ENCODE measurements at places on chromosomes 3 and 15.

- DNase-seq = peak; percentile 86
These were observed 31.4 kb downstream of the NPTN start for GRCh38 chr15:73601451-73602445.

- DNase-seq = no peak
These were observed 2.8 kb downstream of the ZIC4 start for GRCh38 chr3:147403511-147403910.

DNA sequence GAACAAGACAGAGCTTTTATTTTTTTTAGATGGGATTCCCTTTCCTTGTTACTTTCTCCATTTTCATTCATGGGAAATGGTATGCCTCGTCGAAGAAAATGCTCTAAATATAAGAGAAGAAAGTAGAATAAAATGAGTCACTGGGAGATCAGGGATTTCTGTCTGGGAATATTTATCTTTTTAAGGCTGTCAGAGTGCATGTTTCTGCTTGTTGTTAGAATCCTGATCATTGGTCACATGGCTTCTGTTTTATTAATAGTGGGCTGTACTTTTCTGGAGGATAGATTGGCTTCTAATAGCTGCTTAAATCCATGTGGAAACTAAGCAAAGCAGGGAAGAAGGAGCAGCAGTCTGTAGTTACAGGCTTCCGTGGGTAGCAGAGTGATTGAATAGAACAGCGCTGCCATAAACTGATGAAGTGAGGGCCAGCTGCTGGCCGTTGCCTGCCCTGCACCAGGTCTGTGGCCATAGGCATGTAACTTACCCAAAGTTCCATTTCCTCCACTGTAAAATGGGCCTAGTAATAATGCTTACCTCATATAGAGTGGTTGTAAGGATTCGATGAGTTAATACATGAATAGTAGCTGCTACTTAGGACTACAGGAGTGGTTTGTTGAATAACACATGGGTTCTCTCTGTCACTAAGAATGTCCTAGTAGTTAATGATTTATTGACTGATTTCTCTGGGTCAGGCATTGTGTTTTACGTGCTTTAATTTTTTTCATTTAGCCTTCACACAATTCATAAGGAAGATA is 289.9 kb downstream of the SATB1 start:
- DNase-seq = no peak

- peak; percentile 55 for DNase-seq
These were observed 54.6 kb upstream of the MYZAP start for GRCh38 chr15:57537072-57537471.

GRCh38 chr3:10815487-10815886 is 541 bp upstream of the SLC6A11 start:
- no peak for DNase-seq

GRCh38 chr3:119401069-119401468 is 62.3 kb downstream of the TMEM39A start:
- no peak for DNase-seq

DNA sequence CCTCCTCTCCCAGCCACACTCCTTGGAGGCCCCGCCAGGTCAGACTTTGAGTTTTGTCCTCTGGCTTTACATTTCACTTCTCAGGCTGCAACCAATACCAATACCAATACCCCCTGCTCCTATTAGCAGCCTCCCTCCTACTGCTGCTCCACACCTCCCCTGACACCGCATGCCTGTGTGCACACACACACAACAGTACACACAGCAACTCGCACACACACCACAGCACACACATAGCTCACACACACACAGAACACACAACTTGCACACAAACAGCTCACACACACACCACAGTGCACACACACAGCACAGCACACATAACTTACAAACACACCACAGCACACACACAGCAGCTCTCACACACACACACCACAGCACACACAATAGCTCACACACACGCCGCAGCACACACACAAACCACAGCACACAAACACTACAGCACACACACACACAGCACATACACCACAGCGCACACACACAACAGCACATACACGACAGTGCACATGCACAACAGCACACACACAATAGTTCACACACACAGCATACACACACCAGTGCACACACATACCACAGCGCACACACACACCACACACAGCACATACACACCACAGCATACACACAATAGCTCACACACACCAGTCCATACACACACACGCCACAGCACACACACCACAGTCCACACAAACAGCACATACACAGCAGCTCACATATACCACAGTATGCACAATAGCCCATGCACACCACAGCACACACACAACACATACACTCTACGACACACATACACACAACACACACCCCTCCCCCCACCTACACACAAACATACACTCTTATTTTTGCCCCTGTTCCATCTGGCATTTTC is 204.7 kb downstream of the UACA start:
- DNase-seq = no peak

DNA sequence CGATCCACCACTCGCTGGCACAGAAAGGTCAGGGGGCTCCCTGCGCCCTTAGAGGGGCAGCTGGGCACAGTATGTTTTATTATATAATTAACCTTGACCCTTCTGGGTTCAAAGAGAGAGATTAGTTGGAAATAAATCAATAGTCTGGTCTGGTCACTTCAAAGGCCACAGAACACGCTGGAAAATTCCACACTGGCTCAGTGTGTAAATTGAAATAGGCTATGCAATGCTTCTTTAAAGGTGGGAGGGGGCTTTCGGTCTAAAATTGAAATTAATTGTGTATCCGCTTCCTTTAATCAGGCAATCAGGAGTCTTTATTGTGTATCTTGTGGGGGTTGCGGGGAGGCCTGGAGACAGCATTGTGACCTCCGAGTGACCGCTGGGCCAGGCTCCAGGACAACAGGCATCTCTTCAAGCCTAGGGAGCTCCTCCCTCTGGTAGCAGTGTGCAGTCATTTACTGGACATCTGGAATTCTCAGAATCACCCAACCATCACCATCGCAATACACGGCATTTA is 8.0 kb downstream of the RNU5B-1 start:
- peak; percentile 82 for DNase-seq

- DNase-seq = no peak
These were observed 35.9 kb downstream of the DTWD1 start for GRCh38 chr15:49656734-49657133.

GRCh38 chr3:50213373-50213772 is 8.3 kb downstream of the SLC38A3 start:
- DNase-seq = peak; percentile 44

GRCh38 chr15:63018639-63019038 is 23.9 kb upstream of the TPM1 start:
- DNase-seq = no peak

GRCh38 chr3:71393093-71393492 is 190.4 kb downstream of the FOXP1 start:
- no peak for DNase-seq

- DNase-seq = no peak
These were observed 490.1 kb upstream of the ZNF385D start for GRCh38 chr3:22241110-22241509.

- DNase-seq = no peak
These were observed 1.2 kb upstream of the TMOD2 start for GRCh38 chr15:51750186-51750585.

- DNase-seq = peak; percentile 62
These were observed 334.4 kb upstream of the THRB start for GRCh38 chr3:24829011-24829581.

DNA sequence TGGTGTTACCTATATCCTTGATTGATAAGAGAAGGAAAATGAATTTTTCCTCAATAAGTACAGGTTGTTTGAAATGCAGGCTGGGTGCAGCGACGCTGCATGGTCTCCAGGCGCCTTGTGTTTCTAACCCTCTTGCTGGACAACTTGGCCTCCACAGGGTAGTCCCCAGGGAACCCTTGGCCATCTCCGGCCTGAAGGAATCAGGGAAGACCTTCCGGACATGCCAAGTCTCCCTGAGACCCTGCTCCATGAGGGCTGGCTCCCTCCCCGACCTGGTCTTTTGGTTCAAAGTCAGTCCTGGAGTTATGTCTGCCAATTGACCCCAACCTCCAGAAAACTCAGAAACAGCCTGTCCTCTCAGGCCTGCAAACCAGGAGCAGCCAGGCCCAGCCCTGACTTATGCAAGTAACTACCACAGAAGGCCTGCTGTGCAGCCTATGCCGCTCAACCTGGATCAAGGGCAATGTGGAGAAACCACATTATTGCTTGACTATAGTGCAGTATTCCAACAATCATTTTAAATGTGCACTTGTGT is 98.3 kb downstream of the LIPC start:
- no peak for DNase-seq

GRCh38 chr15:65369651-65370050 is 8.2 kb downstream of the IGDCC3 start:
- DNase-seq = no peak

DNA sequence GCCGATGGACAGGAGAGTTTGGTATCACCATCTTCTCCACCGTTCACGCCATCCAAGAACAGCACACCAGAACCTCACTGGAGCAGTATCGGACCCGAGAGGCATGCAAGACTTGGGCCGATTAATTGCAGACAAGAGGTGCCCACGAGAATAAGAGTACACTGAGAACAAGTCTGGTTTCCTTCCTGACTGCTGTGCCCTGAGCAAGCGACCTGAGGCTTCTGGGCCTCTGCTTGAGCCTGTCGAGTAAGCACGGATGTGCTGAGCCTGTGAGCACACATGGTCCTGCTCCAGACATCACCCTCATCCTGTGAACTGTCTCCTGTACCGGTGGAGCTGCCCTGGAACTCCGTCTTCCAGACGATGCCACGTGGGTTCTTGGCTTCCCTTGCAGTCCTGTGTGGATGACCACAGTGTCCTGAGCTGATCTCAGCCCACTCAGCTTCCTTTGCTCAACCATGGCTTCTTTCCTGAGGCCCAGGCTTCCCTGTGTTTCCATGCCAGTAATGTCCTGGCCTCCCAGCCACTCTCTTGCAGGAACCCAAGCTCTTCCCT is 34.3 kb upstream of the SNRPA1 start:
- no peak for DNase-seq

DNA sequence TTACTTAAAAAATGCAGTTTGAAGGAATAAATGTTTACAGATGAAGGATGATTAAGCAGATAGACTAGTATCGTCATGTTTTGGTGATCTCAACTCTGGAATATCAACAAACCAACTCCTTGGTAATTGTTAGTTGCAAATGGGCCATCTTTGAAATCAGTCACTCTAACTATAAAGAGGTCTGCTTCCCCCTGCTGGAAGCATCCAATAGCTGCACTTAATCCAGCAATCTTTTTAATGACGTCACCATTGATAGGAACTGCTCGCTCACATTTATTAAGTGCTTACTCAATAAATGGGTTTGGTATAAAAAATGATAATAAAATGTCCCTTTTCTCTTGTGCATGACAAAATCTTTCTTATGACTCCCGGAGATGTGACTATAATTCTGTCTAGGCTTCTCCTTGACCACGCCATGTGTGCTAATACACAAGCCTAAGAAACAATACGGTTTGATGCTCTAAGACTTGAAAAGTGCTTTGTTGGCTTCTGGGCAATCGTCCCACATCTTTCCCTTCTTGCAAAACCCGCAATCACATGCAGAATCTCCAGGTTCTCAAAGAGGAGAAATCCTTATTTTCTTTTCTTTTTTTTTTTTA is 227.6 kb upstream of the POU1F1 start:
- peak; percentile 73 for DNase-seq

GRCh38 chr3:21766002-21766401 is 15.0 kb upstream of the ZNF385D start:
- no peak for DNase-seq

- no peak for DNase-seq
These were observed 17.7 kb downstream of the HEXA start for GRCh38 chr15:72358121-72358520.

GRCh38 chr15:95503107-95503506 is 827.4 kb upstream of the NR2F2 start:
- no peak for DNase-seq

DNA sequence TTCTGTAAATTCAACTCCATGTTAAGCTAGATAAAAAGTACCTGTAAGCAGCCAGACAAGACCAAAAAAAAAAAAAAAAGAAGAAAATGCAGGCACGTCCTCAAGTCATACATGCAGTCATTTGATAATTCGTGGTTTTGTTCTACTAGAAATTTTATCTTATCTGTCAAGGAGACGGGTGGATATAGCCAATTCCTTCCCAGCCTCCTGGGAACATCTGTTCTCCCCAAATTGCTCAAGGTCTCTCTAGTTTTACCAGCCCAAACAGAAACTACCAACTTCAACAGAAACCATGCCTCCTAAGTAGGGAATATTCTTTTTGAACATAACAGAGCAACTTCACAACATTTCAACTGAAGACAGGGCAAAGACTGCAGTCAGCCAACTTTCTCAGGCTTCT is 19.5 kb downstream of the RYK start:
- DNase-seq = no peak

GRCh38 chr3:15152184-15152583 is 53.2 kb upstream of the RBSN start:
- DNase-seq = no peak

GRCh38 chr15:79969146-79969545 is 1.9 kb downstream of the BCL2A1 start:
- no peak for DNase-seq

GRCh38 chr3:168081171-168081771 is 14.5 kb downstream of the GOLIM4 start:
- DNase-seq = no peak

- peak; percentile 39 for DNase-seq
These were observed 2.3 kb upstream of the MBNL1 start for GRCh38 chr3:152266221-152266995.

DNA sequence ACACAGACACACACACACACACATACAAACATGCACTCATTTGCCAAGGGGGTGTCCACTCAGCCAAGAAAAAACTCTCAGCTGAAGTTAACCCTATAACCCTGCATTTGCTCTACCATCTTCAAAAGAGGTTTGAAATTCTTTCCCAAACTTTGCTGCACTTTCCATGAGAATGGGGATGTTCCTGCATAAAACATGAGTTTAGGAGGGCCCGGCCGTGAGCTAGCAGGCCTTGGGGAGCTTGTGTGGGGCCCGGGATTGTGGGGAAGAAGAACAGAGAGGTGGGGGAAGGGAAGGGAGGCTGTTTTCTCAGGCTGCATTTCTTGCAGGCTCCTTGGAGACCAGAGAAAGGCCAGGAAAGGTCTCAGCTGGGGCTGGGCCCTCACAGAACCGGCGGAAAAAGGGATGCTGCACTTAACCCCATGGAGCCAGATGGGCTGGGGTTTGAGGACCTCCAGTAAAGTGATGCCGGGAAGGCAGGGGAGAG is 40.8 kb downstream of the SEMA5B start:
- DNase-seq = no peak

DNA sequence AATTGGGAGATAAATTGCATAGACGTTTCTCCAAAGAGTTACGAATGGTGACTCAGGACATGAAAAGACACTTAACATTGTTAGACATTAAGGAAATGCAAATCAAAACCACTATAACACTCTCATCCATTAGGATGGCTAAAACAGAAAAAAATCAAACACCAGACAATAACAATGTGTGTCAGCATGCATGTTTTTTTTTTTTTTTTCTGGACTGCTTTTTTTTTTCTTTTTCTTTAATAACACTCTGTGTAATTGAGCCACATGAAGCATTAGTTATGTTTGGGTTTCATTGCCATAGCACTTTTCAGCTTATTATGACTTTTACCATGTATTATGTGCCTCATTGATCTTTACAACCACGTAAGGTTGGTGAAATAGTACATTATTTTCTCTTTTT is 95.0 kb downstream of the NFKBIZ start:
- DNase-seq = no peak

All from stomach (tissue), 19 donors.